Occipital lobe (tissue), 3 donors: ENCODE measurements at places on chromosomes 4 and X. TPM values are rescaled to one million over a fixed set of nuclear protein-coding genes. Genes with fewer than 3 reads are reported as not detected.

NOX1 gene
- total RNA-seq = not detected

FAM120C gene
- total RNA-seq = 7.2 TPM

DNA sequence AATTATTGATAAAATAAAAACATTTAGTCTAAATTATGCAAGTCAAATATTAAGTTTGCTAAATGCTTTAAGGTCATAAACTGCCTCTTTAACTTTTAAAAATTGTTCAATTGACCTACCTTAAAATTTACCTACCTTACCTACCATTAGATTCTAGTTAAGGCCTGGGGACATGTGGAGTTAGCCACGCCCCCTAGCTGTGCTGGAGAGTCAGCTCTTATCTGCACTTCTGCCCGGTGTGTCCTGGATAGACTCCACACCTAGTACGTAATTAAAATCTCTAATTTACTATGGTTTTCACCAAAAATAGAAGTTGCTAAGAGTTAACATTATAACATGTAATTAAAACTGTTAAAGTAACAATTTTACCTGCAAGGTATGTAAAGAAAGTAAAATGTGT lies 22.7 kb downstream of the TENM3 start:
- no peak for DNase-seq

GRCh38 chr4:143127621-143128020 lies 57.1 kb upstream of the USP38 start:
- DNase-seq = no peak
